Pulmonary artery endothelial cell (primary cell): ENCODE measurements at places on chromosomes 2 and 18. TPM values are rescaled to one million over a fixed set of nuclear protein-coding genes. Genes with fewer than 3 reads are reported as not detected.

Gene CPLX4
- not detected in 2 replicates for total RNA-seq

Gene NIFK
- 50.4 and 54.0 TPM in 2 replicates for total RNA-seq

Gene MARCHF4
- total RNA-seq: 3.6 and 5.4 TPM in 2 replicates

Gene TTC39C
- 3.2 and 7.3 TPM in 2 replicates for total RNA-seq

Gene SLC30A3
- total RNA-seq: 0.11 TPM in 1 of 2 replicates, not detected in the other

DNA sequence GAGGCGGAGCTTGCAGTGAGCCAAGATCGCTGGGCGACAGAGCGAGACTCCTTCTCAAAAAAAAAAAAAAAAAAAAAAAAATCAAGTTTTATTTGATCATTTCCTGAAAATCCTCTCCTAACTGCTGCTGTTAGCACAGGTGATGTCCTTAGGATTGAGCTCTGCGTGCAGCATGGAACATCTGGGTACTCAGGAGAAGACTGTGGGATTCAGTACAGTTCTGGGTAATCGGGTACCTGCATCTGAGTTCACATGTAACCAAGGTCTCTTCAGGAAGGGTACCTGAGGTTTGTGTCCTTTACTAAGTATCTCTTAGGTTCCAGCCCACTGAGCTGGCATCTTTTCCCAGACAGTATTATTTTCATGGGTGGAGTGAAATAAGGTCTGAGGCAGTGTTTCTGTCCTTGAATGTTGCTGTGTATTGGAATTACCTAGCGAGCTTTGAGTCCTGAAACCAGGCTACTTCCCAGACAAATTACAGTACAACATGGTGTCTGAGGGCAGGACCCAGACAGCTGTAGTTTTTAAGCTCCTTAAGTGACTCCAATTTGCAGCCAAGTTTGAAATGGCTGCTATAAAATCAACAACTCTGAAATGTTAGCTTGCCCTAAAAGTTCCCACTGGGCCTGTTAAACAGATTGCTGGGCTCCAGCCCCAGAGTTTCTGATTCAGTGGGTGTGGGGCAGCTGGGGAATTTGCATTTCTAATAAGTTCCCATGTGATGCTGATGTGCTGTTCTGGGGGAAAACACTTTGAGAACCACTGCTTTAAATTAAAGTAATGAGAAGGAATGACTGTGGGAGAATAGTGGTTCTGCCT is 120.5 kb downstream of the PMAIP1 start:
- DNase-seq: no peak

GRCh38 chr2:44126106-44126797 is 42.4 kb upstream of the PPM1B start:
- no peak for DNase-seq

DNA sequence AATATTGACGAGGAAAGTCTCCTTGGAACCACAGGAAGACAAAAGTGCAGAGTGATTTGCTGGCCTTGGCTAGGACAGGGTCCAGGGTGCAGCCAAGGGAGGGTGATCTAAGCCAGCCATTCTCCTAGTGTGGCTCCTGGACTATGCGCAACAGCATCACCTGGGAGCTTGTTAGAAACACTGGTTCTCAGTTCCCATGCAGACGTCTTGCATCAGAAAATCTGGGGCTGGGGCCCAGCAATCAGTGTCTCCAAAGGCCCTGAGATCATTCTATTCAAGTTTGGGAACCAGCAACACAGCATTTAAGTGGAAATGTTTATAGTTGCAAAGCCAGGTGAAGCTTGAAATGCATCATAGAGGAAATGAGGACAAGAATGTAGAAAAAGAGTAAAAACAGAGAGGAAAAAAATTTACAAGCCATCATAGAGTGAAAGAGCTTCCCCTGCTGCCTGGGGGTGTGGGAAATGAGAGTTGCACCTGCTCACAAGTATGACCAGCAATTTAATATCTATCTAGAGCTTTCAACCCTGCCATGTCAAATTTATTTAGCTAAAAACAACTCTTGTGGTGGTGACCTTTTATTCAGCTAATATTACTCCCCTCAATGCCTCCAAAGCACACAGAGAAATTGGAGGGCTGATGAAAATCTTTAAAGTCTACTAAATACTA is 54.4 kb upstream of the SEC11C start:
- no peak for DNase-seq

GRCh38 chr2:39755466-39755865 is 23.6 kb downstream of the THUMPD2 start:
- no peak for DNase-seq

GRCh38 chr2:241030333-241030680 is 31.9 kb downstream of the SNED1 start:
- no peak for DNase-seq

DNA sequence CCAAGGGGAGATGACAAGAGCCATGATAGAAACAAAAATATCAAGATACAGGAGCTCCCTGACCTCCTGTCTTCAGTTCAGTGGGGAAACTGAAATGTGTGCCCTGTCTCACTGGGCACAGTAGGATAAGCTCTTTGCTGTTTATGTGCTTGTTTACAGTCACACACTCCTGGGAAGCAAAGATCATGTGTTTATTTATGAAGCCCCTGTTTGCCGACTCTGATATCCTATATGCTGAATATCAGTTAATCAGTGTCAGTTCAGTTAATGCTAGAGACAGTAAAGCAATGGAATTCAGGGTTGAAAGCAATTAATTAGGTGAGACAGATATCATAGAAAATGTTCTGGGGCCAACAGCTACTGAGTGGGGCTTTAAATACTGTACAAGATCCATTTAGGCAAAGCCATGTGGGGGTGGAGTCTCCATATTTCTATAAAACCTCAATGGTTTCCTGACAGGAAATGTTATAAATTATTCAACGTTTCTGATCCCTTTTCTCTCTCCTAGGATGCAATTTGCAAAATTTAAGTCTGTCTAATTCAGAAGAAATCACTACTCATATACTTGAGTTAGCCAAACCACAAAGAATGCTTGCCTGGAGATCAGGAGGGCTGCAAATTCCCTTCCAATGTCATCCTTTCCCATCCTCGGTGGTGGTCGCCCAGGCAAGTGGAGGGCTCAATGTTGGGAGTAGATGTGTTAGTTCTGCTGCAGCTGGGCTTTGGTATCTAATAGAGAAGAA is 551.3 kb downstream of the CMPK2 start:
- DNase-seq: no peak

- DNase-seq: peak; percentile 49
Observed at GRCh38 chr2:105179469-105180372, 61.8 kb upstream of the GPR45 start.

DNA sequence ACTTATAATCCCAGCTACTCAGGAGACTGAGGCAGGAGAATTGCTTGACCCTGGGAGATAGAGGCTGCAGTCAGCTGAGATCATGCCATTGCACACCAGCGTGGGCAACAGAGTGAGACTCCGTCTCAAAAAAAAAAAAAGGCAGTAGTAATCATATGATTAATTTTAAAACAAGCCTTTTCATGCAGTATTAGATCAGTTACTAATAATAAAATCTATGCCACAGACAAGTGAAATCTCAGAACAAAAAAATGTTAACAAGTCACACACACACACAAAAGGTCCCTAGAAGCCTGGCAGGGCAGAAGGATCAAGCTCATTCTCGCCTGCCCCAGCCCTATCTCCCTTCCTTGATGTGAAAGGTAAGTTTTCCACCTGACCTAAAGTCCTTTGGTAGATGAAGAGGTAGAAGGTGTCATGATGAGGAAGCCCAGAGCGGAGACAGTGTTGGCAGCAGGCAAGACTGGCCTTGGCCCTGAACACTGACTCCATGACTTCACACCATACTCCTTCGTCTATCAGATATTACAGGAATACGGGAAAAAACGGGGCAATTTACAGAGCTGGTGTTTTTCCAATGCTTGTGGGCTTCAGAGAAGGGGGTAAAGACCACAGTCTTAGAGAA is 10.6 kb downstream of the KDSR start:
- DNase-seq: no peak

DNA sequence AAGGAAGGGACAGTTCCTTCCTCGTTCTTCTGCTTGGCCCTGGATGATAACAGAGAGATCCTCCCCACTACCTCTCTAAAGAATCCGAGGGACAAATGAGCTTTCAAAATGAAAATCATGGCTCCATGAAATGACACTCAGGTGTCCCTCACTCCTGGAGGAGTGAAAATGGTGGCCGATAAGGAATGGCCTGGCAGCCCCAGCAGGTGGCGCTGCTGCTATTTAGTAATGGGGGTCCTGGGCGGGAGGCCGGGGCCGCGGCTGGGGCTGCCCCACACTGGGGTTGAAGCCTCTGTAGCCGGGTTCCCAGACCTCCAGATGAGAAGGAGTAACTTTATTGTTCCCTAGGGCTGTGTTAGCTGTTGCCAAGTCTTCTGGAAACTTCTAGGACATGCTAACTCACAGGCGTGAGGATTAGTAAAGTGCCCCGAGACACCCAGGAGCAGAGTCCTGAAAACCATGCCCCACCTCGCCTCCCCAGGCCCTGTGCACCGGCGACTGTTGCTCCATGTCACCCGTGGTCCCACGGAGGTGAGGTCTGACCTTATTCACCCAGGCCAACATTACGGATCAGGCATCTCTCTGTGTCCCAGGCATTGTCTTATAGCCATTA is 138.0 kb downstream of the CTIF start:
- DNase-seq: no peak

DNA sequence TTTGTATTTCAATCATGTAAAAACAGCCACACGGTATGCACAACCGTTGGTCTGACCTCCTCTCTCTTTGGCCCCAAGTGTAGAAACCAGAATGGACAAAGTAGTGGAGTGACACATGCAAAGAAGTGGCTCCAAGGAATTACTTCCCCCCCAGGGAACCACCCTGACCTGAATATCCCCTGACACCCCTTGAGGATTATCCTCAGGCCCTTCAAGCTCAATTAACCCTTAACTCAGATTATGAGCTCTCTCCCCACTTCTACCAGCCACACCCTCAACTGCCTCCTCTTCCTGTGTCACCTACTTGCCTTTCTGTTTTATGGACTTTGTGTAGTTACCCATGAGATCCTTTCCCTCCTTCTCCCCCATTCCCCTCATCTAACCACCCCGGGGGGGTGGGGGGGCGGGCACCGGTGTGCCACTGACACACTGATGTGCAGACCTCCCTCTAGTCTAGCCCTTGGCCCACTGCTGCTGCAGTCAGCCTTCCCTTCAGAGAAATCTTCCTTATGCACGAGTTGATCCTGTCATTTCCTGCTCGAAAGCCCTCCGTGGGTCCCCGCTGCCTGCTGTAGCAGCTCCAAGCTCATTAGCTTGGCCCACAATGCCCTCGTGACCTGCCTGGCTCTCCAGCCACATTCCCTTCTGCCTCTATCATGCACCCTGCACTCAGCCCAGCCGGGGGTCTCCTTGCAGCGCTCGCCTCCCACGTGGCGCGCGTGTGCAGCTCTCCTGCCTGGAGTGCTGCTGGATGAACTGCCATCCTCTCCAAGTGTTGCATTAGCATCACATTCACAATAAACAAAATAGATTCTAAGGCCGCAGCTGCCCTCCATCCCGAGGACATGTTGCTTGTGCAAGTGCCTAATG is 40.1 kb upstream of the TMEM177 start:
- no peak for DNase-seq

- no peak for DNase-seq
Observed at GRCh38 chr2:25938345-25938744, 44.0 kb downstream of the KIF3C start.

- DNase-seq: no peak
Observed at GRCh38 chr2:224126440-224126839, 87.4 kb upstream of the SERPINE2 start.

GRCh38 chr2:27164960-27165763 is 16.4 kb downstream of the TCF23 start:
- DNase-seq: no peak
